ENCODE measurements at places on chromosomes 1 and 21.

GRCh38 chr1:107184888-107185287 lies 44.0 kb downstream of the NTNG1 start:
- peak; percentile 24 for DNase-seq

DNA sequence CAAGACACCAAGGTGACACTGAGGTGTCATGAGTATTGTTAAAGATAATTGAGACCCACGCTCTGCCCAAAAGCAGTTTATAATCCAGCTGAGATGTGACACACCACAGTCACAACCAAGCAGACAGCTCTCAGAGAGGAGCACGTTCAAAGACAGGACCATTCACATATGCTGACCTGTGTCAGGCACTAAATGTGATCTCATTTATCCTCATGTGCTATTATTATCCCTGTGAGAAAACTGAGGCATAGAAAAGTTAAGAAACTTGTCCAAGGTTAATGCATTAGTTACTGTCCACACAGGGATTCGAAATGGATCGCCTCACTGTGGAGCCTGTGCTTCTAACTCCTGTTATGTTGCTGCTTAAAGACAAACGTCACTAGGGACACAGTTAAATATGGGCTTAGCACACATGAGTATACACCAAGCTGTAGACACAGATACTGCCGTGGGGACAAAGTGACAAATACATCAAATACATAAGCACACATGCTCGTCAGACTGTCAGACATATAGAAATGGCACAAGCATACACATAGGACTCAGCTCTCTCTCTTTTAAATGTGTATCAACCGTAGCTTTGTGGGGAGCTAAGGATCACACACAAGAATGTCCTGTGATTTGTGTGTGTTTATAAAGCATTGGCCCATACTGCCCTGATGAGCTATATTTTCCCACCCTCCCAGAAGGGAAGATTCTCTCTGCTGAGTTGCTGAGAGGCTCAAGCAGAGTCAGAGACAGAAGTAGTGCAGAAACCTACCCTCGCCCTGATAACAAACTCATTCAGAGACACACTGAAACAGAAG lies 3.5 kb upstream of the IGSF8 start:
- DNase-seq: no peak

- DNase-seq: no peak
These were observed 137.2 kb downstream of the CASZ1 start for GRCh38 chr1:10659218-10659617.

GRCh38 chr1:230781594-230781993 lies 34.4 kb downstream of the CAPN9 start:
- DNase-seq: no peak

GRCh38 chr1:229108598-229109201 lies 162.2 kb upstream of the RAB4A start:
- DNase-seq: no peak

GRCh38 chr1:23964235-23964668 lies 4.6 kb downstream of the PNRC2 start:
- DNase-seq: no peak

DNA sequence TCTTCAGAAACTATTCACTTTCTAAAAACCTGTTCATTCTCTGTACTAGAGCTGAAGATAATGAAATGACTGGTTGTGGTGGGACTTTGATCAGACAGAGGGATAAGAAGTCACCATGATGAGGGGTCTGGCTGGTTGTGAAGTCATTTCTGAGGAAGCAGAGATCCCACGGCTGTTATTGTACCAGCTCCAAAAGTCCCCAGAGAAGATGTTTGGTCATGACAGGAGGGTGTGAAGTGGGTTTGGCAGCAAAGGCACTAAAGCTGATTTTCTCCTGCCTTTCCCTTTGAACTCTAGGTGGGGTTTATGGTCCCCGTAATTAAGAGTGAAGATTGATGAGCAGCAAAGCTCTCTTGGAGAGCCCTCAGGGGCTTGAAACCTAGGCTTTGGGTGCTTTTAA lies 103.1 kb upstream of the CACHD1 start:
- no peak for DNase-seq

- no peak for DNase-seq
These were observed 370.1 kb upstream of the NR5A2 start for GRCh38 chr1:199657449-199657848.
